ENCODE measurements at places on chromosomes 7 and 10.
A peak's percentile ranks its signal among the peaks of the same experiment; 100 is the strongest.

DNA sequence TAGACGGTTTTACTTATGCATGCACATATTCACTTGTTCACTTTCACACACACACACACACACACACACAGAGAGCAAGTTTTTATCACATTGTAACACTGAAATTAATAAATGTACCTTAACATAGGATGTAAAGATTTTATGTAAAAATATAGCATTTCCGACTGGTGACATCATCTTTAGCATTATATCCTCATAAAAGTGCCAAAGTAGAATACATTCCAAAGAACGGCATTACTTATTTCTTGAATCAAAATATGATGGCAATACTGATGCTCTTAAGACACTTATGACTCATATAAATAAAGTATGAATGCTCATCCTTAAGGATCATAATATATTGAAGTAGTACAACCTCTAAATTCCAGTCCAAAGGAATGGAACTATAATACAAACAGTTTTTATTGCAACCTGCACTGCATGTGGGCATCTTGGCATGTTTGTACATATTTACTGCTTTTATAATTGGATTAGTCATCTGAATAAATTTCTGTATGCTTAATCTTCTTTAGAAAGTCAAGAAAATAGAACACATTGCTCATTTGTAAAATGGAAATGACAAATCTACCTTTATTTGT lies 290.0 kb upstream of the SEMA3A start:
- DNase-seq = no peak

DNA sequence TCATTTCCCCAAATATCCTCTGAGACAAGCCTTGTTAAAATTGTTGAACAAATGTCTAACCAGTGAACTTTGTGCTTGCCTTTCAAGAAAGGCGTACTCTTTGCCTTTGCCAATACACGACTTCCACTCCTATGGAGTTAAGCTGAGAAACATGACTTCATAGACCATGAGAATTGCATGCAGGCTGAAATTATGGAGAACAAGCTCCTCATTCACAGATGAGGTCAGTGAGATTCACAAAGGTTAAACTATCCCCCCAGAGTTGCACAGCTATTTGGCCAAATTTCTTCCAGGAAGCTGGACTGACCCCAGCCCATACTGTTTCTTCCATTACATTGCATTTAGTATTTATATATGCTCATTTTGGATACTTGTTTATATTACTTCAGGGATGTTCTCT lies 221.4 kb upstream of the SEMA3C start:
- DNase-seq = no peak

- no peak for DNase-seq
Observed at GRCh38 chr7:27962273-27962672, 218.3 kb downstream of the JAZF1 start.

- no peak for DNase-seq
Observed at GRCh38 chr7:47181746-47182361, 400.1 kb downstream of the TNS3 start.

- no peak for DNase-seq
Observed at GRCh38 chr10:96991313-96991841, 159.3 kb downstream of the LCOR start.

GRCh38 chr7:1022801-1023465 lies 21.4 kb upstream of the GPR146 start:
- no peak for DNase-seq

DNA sequence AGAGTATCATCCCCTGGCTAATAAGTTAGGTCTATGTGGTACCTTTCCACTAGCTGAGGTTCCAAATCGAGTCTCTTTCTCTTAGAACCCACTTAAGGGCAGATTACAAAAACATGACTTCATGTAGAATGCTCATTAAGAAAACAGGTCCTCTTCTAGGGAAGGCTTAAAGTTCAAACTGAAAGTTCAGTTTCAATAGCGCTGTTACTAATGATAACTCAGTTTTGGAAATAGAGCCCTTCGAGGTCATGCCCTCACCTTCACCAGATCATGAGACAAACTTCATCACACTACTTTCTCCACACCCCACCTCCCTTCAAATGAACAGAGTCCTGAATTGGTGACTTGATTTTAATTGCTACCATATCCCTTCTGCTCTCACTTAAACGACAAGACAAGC lies 26.2 kb downstream of the HGF start:
- DNase-seq = no peak

- no peak for DNase-seq
Observed at GRCh38 chr7:93551063-93551895, 23.2 kb downstream of the CALCR start.

- DNase-seq = no peak
Observed at GRCh38 chr7:56125831-56126230, 9.6 kb upstream of the NUPR2 start.

DNA sequence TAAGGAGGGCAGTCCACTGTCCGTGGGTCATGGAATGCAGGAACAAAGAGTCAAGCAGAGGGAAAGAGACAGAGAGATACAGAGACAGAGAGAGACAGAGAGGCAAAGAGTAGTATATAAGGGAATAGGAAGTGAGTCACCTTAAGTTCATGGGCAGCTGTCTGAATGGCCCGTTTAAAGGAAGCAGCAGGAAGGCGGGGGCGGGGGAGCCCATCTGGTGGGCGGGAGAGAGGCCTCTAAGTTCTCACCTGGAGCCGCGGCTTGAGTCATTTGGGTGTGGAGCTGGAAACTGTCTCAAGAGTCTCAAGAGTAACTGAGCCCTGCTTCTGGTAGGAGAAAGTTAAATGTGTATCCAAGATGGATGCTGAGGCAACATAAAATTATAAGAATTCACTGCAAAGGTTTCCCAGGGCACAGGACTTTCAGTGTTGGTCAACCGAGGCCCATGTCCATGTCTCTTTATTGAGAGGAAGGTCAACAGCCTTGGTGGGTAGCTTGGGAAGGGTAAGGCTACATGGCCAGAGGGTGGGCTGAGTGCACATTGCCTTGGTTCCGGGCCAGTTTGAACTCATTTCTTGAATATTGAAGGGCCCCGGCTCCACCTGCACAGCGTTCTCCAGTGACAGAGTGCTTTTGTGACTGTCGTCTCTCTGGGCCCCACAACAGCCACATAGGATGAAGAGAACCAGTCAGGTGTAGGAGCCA lies 85.5 kb upstream of the CACUL1 start:
- peak; percentile 48 for DNase-seq

DNA sequence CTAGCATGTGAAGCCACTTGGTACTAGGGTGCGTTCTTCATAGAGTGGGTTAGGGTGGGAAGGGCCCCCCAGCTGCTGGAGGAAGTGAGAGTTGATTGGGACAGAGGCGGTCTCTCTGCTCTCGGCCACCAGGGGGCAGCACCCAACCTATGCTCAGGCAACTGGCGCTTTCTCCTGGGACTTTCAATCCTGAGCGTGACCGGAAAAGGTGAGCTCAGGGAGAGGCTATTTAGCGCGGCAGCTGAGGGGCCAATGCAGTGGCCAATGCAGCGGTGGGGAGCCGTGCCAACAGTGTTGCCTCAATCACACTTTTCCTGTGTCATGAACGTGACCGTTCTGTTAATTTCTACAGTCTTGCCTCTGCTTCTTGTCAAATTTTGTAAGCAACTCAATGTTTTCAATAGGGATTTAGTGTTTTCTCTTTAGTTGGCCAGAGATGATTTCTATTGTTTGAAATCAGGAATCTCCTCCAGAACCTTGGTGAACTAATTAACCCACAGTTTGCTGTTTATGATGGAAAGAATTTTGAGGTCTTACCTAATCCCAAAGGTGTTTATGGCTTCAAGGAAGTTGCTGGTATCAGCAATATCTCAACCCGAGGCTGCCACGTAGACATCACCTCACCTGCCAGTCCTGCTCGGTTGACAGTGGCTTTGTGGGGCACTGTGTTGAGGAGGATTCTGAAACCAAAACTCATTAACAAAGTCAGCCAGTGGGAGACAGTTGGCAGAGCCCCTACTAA lies 67.9 kb upstream of the PDZD8 start:
- peak; percentile 63 for DNase-seq

GRCh38 chr10:24118246-24118645 lies 90.7 kb upstream of the KIAA1217 start:
- no peak for DNase-seq

- no peak for DNase-seq
Observed at GRCh38 chr10:1064964-1065247, 8.7 kb downstream of the WDR37 start.

- no peak for DNase-seq
Observed at GRCh38 chr7:50962962-50963374, 180.3 kb upstream of the GRB10 start.

DNA sequence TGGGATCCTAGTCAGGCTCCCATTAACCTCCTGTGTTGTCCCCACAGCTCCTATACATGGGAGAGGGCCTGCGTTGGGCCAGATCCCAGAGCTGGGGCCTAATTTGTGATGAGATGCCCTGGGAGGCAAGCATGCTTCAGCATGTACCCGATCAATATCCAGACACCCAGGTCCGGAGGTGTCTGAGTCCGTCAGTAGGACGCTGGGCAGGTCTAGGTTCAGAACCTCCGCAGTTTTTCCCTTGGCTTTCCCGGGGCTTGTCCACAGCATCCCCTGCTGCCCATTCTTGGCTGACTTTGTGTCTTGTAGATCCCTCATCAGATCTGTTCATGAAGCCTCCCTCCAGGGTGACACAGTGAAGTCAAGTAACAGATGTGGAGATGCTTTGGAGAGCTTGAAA lies 32.7 kb upstream of the RBAK start:
- no peak for DNase-seq

DNA sequence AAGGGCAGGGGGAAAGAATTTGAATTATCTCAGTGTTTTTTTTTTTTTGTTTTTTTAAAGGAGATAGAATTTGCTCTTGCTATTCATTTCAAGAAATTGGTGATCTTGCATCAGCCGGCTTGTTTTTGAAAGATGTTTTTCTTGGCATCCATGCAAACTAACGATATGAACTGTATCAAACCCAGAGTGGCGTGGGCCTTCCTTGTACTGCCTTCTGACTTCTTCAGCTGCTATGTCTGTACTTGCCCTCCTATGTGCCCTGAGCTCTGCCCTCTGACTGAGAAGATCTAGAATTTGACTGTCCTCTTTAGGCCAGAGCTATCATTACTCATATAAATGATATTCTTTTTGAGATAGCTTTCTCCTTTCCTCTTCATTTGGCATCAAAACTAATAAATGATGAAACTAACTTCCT lies 183.1 kb downstream of the EXOC4 start:
- DNase-seq = no peak

DNA sequence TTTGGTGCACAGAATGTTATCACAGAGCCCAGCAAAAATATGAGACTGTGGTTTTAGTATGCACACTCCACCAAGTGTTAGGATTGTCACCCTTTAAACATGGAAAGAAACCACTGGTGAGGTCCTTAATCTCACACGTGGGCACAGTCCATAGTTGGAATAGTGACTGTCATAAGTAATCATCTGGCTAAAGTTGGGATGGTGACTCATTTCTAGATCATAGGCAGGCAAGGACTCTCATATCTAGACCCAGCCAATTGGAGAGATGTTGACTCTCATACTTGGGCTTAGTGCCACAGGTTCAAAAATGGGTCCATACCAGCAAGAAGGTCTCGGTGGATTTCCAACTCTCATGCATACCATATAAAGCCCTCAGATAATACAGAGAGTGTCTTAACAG lies 39.6 kb upstream of the ZNF680 start:
- no peak for DNase-seq

GRCh38 chr10:66925373-66925772 lies 463 bp upstream of the LRRTM3 start:
- no peak for DNase-seq

- DNase-seq = no peak
Observed at GRCh38 chr10:123998197-123999141, 94.9 kb downstream of the CHST15 start.

DNA sequence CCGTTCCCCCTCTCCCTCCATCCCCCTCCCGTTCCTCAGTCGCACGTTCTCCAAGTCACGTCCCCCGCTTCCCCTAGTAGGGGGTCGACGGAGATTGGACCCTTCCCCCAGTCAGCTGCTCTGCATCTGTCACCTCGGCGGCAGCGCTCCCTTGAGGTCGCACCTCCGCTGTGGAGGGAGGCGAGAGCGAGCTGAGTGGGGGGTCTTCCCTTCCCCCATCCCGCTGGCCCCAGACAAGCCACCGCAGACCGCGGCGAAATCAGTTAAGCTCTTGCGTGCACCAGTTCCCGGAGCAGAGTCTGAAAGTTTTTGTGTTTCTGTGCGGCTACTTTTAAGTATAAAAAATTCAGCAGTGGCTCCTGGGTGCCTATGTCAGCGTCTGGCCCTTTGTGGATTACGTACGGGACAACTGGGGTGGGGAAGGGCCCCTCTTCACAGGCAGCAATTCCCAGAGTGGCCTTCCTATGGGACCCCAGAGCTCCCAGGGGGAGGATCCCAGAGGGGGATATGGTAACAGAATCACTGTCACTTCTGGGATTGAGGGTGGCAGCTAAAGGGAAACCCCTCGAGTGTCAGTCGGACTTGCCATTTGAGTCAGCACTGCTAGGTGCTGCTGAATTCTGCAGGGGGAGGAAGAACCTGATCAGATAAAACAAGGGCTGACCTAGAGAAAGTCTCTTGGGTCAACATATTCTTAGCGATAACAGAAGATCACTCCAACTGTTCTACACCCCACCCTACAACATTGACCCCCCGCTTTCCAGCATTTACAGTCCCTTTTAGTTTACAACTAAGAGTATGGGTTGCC lies 12.5 kb upstream of the DDIT4 start:
- DNase-seq = peak; percentile 71

GRCh38 chr7:150759479-150759878 lies 22.3 kb downstream of the GIMAP5 start:
- DNase-seq = no peak

DNA sequence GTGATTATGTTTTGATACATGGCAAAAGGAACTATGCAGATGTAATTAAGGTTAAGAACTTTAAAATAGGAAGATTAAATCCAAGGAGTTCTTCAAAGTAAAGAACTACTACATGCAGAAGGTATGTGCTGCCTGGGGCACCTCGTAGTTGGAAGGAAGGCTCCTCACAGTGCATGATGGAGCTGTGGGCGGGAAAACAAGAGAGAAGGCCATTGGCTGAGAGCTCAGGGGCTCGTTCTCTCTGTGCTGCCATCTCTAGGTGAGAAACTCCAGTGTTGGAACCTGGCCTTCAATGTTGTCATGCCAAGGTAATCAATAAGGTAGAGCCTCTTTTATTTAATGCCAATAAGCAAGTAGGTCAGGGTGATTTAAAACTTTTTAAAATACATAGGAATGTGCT lies 391.4 kb upstream of the ETV1 start:
- DNase-seq = no peak

DNA sequence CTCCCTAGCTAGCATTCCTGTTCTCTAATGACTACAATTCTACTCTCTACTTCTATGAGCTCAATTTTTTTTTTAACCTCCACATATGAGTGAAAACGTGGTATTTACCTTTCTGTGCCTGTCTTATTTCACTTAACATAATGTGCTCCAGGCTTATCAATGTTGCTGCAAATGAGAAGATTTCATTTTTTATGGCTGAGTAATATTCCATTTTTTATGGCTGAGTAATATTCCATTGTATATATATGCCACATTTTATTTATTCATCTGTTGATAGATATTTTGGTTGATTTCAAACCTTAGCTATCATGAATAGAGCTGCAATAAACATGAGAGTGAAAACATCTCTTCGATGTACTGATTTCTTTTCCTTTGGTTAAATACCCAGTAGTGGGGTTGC lies 159.6 kb upstream of the TPK1 start:
- DNase-seq = no peak
